ENCODE measurements at places on chromosomes 13 and 19.

DNA sequence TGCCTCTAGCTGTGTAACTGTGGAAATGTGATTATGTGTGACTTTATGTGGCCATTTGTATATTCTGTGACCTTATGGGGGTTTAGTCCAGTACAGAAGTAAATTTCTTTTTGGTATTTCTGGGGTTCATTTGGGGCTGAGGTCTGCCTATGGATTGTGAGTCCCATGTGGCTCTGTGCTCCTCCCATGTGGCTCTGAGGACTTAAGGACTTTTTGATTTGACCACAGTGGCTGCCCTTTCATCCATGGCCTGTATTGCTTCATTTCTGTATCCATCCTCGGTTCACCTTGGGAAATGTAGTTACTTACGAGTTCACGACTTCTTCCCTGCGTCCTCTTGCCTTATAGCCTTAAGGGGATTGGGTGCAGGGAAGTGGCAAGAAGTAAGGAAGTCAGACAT is 1.0 kb downstream of the ZNF420 start:
- DNase-seq: no peak

DNA sequence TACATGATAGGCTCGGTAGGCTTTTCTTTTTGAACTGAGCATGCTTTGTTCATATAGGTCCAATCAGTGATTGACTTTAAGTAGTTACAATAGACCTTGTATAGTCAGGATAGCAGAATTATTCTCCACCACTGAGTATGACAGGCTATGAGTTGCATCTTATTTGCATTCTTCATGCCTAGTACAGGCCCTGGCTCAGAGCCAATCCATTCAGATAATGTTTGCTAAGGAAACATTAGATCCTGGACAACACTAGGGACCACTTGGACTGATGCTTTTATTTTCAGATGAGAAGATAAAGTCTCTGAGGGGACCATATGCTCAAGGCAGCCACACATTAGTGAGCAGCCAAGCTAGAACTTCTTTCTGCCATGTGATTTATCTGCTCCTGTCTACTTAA is 133.9 kb downstream of the KL start:
- DNase-seq: no peak

DNA sequence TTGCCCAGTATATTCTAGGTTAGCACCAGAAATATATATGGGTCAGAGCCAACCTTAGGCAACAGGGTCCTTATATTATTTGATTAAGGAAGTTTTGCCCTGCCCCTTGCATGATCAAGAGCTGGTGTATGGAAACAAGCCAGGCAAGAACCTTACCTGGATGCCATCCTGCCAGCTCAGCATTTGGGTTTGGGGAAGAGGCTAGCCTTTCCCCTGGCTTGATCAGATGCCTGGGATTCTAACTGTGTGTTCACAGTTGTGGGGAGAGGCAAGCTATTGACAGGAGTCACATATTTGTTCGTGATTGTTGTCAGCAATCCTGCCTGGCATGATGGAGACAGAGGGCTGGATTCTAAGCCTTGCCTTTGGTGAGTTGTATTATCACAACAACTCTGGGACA is 260.0 kb upstream of the DACH1 start:
- DNase-seq: no peak

DNA sequence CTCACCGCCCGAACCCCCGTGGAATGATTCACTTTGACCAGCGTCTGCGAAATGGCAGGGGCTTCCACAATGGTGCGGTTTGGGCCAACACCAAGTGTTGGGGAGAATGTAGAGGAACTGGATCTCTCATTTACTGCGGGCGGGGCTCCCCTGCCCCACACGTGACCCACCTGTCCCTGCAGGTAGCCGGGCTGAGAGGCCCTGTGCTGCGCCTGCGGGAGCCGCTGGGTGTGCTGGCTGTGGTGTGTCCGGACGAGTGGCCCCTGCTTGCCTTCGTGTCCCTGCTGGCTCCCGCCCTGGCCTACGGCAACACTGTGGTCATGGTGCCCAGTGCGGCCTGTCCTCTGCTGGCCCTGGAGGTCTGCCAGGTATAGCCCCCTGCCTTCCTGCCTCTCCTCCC is 5.8 kb upstream of the FLT3LG start:
- DNase-seq: no peak

DNA sequence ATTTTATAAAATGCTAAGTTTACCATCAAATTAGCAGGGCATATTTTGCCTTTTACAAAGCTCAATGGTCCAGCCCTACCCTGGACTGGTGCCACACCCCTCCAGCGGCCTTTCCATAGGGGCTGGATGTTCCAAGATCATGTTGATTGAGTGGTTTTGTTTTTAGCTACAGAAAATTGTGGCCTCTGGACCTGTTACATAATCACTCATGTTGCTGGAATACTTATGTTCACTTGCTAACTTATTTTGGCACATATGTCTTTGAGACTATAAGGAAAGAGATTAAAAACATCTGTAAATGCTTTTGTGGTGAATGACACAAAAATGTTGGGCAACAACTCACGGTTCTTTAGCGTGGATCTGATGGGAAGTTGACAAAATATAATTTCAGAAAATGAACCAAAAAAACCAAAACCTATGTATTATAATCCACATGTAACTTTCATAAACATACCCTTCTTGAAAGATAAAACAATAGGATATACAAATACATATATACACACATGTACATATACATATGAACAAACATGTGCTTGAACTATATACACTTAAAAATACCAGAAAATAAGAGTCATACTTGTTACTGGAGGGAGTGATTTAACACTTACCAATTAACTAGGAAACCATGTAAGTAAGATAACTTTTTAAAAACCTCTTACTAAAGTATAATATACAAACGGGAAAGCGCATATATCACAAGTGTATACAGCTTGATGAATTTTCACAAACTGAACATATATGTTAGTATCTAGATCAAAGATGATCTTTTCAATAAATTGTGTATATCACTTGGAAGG is 46.6 kb upstream of the SLC15A1 start:
- DNase-seq: no peak

- DNase-seq: no peak
These were observed 932.8 kb upstream of the SLITRK6 start for GRCh38 chr13:86731987-86732386.

DNA sequence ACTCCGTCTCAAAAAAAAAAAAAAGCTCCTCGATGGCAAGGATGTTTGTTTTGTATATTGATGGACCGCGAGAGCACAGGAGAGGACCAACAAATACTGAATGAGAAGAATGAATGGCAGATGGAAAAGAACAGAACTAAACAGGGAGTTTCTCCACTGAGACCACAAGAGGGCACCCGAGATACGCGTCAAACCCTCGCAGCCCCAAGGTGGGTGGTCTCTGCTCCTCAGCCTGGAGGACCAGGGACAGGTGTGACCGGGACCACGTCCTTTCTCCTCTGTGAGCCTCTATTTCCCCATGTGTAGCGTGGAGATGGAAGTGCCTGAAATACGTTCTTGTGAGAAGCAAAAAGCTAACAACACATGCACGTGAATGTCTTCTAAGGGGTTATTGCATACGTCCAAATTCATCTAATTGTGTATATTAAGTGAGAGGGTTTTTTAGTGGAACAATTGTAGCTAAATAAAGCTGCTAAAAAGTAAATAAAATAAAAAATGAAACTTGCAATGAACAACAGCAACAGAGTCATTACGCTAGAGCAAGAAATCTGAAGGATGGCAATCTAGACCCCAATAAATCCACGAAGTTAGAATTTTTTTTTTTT is 8.3 kb upstream of the CDC42EP5 start:
- peak; percentile 60 for DNase-seq

DNA sequence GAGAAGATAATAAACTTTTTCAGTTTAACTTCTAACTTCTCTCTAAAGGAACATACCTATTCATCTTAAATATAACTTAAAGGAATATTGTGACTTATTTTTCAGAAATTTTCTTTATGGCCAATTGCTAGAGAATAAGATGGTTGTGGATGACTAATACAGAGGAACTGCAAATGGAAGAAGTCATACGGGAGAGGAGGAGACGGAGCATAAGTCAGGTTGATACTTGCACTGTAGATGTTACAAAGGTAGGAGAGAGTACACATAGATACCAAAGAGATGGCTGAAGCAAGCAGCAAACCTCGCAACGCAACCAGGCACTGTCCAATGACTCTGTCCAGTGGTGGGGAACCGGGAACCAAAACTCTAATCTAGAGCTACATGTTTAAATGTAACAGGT is 963.4 kb downstream of the PCDH9 start:
- DNase-seq: no peak

DNA sequence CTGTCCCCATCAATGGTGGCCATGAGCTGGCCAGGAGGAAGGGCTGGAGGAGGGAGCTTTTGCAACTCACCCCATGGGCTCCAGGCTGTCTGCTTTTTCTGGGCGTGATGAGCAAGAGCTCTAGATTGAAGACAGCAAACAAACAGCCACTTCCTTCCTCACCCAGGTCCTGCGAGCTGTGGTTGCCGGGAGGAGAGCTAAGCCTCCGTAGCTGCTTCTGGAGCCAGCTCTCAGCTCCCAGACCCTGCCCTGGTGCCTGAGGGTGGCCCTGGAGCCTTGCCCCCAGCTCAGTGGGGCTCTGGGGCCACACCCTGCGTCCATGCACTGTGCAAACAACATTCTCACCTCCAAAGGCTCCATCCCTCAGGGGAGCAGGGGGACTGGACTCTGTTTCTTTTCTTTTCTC is 6.2 kb downstream of the MYO1F start:
- DNase-seq: peak; percentile 52

DNA sequence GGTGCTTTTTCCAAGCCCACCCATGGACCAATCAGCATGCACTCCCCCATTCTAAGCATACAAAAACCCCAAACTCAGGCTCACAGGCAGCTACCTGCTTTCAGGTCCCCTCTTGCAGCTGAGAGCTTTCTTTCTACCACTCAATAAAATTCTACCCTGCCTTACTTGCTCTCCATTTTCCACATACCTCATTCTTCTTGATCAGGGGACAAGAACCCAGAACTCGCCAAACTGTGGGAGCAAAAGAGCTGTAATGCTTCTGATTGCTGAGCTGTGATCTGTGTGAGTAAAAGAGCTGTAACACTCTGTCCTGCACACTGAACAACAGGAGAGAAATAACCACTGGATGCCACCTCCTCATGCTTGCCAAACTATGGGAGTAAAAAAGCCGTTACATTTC is 972.1 kb downstream of the SLITRK5 start:
- DNase-seq: no peak

DNA sequence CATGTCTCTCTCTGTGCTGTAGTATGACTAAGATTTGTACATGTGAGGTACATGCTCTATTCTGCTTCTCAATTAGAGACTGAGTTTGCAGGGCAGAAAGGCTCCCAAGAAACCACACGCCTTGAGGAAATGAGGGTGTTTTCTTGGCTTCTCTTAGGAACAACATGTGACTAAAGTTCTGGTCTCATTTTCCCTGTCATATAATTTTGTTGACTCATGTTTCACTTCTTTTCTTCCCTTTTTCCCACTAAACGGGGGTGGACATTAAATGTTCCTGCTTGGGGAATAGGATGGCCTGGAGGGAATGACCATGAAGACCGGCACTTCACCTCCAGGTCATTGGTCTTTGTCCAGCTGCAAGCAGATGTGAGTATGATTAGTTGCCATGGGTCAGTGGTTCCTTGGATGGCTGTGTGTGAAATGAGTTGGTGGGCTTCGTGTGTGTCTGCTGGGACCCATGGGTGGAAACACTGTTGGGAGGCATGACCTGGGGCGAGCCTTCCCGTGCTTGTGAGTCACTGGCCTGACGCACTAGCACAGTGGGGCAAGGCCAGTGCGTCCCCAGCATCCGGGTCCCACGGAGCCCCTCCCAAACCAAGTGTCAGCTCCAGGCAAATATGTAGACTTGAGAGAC is 56.6 kb downstream of the COL4A1 start:
- no peak for DNase-seq

- DNase-seq: no peak
These were observed 1.3 kb downstream of the NFIX start for GRCh38 chr19:12996406-12997094.

GRCh38 chr13:78714717-78715116 is 55.8 kb upstream of the OBI1 start:
- DNase-seq: no peak

DNA sequence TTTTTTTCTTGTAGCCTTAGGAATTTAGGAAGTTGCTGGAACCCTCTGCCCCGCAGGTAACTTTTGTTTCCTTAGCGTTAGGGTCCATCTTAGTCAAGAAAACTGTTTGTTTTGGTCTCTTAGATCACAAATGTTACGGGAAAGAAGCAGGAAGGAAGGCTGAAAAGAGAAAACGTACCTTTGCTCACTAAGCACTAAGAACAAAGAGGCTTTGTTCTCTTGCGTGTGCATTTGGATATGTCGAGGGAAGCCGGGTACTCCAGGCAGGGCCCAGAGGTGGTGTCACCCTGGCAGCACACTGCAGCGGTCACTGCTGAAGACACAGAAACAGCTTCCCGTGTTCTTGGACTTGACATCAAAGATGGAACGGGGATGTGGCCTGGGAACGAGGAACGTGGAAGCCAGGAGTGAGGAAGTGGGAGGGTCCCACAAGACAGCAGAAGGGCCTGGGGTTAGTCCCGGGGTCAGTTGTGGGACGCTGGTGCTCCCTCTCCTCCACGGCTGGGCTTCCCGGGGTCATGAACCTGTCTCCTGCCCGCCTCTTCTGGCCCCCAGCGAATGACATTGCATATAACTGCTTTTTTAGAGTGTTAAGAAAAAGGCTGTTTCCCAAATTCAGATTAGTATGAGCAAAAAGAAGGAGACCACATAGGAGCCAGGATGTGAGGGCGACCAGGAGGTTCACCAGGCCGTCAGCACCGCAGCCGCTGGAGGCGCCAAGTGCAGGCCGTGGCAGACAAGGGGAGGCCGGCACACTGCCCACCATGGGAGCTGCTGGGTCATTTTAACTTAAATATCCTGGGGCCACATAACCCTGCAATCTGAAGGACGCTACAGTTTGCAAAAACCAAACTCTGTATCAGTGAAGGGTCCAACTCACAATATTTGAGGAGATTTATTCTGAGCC is 31.6 kb downstream of the ATP11A start:
- DNase-seq: no peak

DNA sequence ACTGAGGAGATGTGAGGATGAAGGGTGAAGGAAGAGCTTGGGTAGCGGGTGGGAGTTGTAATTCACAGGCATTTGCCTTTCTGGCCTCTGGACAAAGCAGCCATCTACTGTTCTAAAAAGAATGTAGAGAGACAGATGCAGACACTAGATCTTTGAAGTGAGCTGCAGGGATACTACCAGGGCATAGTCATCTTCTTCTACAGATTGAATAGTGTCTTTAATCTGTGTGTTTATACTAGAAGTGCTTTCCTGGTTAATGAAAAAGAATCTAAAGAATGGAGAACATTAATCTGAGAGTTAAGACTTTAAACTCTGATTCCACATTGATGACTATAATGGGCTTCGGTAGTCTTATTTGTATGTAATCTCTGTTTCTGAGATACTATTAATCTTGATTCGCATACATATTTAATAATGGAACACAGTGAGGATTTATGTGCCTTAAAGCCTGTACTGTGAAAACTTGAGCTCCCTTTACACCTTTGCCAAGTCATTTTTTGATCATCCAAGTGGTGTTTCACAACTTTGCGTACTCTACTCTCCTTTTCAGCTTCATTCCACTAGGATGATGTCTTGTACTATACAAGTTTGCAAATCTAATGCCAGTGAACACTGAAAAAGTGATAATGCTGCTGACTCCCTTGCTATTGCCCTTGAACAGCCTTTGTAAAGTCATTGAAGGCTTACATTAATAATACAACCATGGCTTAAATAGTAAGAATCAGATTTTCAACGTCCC is 2199.4 kb upstream of the PCDH20 start:
- no peak for DNase-seq

All from GM20000 (cell line).